ENCODE measurements at places on chromosomes 5 and 9.

GRCh38 chr5:124650147-124650561, 96.3 kb downstream of the ZNF608 start:
- peak; percentile 83 for DNase-seq

DNA sequence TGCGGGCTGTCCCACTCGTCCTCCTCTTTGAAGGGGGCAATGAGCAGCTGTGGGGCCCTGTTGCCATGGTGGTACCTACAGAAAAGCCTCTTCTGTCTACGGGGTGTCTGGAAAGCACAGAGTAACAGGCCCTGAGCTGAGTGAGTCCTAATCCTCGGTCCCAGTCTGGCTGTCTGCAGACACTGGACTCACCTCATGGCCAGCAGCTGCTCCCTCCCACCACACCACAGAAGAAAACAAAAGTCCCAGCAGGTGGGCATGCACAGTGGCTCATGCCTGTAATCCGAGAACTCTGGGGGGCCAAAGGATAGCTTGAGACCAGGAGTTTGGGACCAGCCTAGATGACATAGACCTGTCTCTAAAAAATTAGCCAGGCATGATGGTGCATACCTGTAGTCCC, 19.9 kb downstream of the P4HA2 start:
- DNase-seq, result peak; percentile 66

- peak; percentile 1 for DNase-seq
These were observed 4.1 kb upstream of the TLE4 start for GRCh38 chr9:79567671-79568098.

DNA sequence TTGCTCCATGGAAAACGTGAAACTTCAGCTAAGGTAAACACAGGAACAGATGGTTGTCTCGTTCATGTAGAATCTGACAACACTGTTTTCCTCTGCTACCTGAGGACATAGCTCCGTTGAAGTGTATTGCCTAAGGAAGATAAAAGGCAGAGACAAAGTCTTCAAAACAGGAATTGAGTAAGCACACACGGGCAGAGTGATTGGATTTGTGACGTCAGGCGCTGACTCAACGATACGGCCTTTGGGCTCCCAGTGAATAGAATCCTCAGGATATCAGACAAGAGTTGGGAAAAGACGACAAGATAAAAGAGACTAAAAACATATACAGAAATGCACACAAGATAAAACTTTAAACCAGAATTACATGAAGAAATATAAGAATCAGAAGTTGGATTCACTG, 787.1 kb upstream of the CTNND2 start:
- no peak for DNase-seq

DNA sequence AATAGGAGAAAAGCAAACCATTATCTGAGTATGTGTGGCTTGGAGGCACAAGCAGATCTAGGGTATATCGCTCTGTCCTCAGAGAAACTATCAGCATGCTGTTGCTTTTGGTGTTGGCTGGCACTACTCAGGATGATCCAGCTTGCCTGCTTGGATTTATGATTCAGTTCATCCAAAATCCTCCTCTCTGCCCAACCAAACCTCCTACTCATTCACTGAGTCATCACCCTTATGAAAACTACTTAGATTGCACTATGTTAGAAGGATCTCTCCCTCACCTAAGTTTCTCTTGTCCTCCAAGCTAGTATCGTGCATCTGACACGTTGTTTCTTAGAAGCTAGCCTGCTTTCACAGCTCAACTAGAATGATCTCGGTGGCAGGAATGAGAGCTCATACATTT, 14.2 kb upstream of the ZBED3 start:
- no peak for DNase-seq

GRCh38 chr5:171673328-171673727, 112.3 kb upstream of the SMIM23 start:
- no peak for DNase-seq

DNA sequence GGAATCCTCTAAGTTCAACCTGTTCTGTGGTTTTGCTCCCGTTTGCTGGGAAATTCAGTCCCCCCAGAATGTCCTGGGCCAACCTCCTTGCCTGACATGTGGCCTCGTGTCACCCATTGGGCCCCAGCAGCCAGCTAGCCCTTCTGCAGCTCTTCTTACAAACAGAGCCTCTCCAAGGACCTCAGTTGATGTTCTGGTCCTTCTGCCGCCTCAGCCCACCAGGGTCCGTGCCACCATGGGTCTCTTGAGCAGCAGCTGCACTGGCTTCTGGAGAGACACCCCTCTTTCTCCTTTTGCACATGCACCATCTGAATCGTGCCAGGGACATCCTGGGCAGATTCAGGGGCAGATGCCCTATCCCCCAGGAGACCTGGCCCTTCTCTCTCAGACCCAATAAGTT, 85.0 kb downstream of the LMX1B start:
- no peak for DNase-seq

DNA sequence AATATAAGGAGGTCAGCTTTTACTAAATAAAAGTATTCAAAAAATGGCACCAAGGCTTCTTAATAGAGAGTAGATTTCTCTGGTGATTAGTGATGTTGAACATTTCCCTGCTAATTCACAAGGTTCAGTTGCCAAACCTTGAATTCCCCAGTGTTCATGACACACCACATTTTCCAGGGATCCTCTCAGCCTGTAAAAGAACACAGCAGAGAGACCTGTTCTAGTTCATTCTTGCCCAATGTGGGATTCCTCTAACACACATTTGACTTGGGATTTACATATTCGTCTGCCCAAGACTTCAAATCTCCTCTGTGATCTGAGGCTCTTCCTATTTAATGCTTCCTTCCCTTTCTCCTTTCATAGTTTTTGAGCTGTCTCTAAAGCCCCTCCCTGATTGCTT, 273.2 kb upstream of the CDH9 start:
- no peak for DNase-seq

DNA sequence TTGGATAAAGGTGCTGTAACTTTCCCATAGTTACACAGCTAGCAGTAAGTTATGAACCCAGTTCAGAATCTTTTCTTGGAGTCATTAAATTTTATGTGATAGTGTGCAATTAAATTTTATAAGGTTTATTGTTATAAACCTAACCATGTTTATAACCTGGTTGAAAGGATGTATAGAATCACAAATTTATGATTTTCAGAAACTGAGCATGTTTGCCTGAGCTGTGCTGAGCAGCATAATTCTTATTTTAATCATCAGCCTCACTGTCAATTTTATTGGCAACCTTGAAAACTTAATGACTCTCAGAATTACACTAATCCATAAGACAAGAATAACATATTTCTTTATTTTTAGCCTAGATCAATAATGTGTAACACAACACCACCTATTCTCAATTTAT, 46.9 kb downstream of the ADAMTS19 start:
- DNase-seq, result no peak

DNA sequence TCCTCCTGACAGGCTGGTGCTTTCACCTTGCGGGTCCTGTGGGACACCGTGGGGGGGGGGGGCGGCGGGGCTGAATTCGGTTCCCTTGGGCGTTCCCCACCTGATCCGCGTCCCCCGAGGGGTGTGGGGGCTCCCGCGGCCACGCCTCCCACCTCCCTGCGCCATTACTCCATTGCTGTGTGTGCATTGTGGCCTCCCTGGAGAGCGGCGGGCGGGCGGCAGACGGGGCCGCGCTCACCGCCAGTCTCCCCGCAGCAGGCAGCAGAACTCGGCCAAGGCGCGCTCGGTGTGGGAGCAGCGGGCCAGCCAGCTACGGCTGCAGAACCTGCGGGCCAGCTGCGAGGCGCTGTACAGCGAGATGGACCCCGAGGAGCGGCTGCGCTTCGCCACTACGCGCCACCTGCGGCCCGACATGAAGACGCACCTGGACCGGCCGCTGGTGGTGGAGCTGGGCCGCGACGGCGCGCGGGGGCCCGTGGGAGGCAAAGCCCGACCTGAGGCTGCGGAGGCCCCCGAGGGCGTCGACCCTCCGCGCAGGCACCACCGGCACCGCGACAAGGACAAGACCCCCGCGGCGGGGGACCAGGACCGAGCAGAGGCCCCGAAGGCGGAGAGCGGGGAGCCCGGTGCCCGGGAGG, 145.3 kb downstream of the CACNA1B start:
- no peak for DNase-seq

- no peak for DNase-seq
These were observed 286.9 kb upstream of the CD180 start for GRCh38 chr5:67483453-67484030.

DNA sequence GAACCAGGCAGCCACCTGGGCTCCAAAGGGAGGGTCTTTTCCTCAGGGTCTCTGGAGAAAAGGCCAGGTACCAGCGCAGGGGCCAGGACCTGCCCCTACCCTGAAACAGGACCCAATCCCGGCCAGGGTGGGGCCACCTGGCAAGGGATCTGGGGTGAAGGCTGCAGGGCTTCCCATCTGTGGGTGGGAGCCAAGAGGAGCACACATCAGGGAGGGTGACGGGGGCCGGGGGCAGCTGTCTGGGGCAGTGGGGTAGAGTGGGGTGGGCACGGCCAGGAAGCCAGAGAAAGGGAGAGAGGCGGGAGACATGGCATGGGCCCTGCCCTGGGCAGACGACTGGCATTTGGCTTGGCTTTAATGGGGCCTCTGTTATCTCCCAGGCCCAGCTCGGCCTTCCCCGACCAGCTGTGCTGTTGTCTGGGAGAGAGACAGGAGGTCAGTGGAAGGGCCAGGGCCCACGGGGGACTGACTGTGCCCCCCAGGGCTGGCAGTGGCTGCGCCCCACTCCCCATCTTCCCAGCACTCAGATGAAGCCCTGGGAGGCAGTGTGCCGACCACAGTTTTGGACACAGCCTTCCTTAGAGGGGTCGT, 57.2 kb upstream of the RNF130 start:
- DNase-seq, result no peak

DNA sequence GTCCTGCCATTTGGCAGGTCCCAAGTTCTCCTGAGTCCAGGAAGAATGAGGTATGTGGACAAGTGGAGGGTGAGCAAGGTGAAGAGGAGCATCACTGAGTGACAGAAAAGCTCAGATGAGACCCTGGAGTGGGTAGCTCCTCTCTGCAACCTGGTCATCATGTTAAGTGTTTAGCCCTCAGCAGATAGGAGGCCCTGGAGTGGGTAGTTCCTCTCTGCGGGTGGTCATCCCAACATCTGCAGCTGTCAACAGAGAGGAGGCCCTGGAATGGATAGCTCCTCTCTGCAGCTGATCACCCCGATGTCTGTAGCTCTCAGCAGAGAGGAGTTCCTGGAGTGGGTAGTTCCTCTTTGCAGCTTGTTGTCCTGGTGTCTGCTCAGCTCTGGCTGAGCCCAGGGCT, 48.4 kb downstream of the NDUFAF2 start:
- no peak for DNase-seq

- DNase-seq, result no peak
These were observed 128.5 kb downstream of the GLIS3 start for GRCh38 chr9:4171261-4171900.

- DNase-seq, result no peak
These were observed 37.8 kb downstream of the FAM78A start for GRCh38 chr9:131238402-131239021.

GRCh38 chr9:92506184-92506857, 24.0 kb upstream of the ASPN start:
- DNase-seq, result no peak

- no peak for DNase-seq
These were observed 35.1 kb downstream of the BASP1 start for GRCh38 chr5:17252543-17252942.

DNA sequence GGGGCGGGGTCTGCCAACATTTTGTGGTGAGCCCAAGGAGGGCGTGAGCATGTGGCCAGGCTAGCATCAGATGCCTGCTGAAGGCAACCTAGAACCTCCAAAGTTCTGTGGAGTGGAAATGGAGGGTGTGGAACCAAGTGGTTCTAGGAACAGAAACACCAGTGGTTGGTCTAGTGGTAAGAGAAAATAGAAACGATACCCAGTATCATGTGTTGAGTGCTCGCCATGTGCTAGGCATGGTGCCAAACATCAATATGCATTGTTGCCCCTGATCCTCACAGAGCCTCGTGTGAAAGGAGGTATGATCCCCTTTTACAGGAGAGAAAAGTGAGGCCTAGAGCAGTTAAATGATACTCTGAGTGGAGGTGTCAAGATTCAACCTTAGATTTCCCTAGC, 31.5 kb upstream of the MVB12B start:
- DNase-seq, result no peak

DNA sequence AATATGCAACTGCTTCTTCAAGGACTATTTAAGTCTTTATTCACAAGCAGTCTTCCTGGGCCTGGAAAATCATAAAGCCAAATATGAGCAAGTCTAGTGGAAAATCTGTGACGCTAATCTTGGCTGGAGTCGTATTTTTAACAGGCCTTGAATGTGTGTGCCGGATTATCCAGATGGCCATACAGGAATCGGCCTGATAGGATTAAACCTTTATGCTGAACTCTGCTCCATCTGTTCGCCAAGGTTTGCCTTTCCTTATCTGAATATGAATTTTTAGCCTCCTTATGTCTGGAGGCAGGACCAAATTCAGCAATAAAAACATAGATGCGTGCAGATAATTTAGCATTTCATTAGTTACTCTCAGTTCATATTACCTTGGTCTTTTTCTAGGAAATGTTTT, 294.5 kb downstream of the EBF1 start:
- no peak for DNase-seq

GRCh38 chr9:86424251-86424891, 70.2 kb upstream of the TUT7 start:
- no peak for DNase-seq

DNA sequence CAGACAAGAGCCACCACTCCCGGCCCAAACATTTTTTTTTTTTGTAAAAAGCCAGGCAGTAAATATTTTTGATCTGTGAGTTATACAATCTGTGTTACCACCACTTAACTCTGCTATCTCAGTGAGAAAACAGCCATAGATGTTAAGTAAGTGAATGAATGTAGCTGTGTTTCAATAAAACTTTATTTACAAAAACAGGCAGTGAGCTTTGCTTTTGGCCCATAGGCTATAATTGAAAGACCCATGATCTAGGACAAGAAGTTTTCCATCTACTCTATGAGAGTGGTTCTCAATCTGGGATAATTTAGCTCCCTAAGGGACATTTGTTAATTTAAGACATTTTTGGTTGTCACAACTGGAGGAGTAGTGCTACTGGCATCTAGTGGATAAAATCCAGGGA, 91.0 kb downstream of the TMC1 start:
- no peak for DNase-seq

DNA sequence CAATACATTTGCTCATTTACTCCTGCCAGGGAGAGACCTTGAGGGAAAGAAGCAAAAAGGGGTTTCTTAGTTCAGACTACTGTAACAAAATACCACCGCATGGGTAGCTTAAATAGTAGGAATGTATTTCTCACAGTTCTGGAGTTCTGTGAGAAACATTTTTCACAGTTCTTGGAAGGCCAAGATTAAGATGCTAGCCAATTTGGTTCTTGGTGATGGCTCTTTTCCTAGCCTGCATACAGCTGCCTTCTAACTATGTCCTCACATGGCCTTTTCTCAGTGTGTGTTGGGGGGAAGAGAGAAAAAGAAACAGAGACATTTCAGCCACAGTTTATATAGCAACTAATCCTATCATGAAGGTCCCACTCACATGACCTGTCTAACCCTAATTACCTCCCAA, 1644.7 kb upstream of the C9orf72 start:
- DNase-seq, result no peak

- peak; percentile 70 for DNase-seq
These were observed 246.5 kb downstream of the PTPRD start for GRCh38 chr9:10366171-10366779.
